Non-pigmented ciliary epithelial cell (primary cell): ENCODE measurements at places on chromosomes 11 and 22.
A peak's percentile ranks its signal among the peaks of the same experiment; 100 is the strongest.

DNA sequence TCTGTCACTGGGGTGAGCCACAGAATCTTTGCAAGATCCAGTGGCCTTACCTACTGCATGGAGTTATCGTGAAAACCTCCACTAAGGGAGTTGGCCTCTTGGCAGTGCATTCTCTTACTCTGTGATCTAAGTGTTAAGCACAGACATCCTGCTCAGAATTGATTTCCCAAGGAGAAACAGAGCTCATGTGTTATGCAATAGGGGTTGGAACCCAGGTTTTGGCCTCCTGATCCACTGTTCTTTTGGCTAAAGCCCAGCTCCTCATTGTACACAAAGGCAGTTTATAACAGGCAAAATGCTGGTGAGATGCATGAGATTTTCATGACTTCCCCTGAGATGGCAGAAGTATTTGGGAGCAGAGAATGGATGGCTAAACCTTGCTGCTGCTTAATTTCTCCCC is 11.8 kb downstream of the DTX4 start:
- DNase-seq: no peak

- DNase-seq: no peak
Measured at GRCh38 chr22:49278340-49278739, 549.3 kb downstream of the BRD1 start.

- peak; percentile 95 for DNase-seq
Measured at GRCh38 chr11:34302046-34302921, 55.5 kb downstream of the ABTB2 start.

DNA sequence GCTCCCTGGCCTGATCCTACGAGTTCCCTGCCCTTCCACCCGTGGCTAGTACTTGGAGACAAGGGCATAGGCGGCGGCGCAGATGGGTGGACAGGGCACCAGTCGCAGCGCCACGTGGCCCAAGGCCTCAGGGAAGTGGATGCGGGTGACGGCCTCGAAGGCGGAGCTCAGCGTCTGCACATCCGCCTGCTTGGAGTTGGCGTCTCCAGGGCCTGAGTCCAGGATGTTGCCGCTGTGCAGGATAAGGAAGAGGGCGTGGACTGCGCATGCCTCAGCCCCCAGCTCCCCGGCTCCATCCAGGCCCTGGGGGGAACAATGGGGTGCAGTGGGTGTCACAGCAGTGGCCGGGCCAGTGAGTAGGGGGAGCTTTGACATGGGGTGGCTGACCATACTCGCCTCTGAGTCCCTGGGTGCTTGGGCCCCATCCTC is 6.6 kb downstream of the PITPNM1 start:
- DNase-seq: no peak

- DNase-seq: no peak
Measured at GRCh38 chr11:16240687-16241086, 115.7 kb downstream of the SOX6 start.

DNA sequence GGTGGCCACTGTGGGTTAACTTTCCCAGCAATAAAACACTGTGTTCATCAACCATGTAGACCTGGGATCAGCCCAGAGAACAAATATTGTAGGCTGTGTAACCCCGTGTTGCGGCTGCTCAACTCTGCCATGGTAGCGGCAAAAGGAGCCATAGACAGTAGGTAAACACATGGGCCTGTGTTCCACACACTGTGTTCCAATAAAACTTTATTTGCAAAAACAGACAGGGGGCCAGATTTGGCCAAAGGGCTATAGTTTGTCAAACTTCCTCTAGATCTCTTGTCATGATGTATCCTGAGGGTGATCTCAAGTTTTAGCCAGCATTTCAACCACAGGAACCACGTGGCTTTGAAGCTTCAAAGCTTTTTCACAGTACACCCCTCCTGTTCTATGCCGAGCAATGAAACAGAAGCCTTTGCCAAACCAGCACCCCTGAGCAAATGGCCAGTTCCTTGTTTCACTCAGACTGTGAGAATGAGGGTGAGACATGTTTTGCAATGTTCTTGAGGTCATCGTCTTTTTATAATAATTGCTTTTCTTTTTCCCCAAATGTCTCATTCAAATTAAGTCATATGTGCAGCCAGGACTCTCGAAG is 49.9 kb upstream of the FADD start:
- no peak for DNase-seq

DNA sequence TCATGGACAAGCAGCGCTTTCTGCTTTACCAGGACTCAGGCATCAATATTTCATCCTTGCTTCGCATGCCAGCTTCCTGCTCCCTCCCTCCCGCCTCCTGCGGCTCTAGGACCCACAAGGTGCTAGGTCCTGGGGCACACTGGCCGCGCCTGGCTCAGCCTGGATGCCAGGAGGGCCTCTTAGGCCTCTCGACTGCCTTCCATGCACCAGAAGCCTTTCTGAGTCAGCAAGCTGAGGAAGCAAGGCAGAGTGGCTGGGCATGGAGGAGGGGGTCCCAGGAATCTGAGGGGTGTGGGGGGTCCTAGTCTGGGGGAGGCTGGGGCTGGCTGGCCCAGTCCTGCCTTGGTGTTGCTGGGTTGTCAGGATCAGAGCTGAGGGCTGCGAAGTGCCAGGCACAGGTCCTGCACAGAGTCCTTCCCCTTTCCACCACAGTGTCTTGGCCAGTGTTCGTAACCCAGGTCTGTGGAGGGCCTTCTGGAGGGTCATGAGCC is 61.0 kb upstream of the THY1 start:
- no peak for DNase-seq

DNA sequence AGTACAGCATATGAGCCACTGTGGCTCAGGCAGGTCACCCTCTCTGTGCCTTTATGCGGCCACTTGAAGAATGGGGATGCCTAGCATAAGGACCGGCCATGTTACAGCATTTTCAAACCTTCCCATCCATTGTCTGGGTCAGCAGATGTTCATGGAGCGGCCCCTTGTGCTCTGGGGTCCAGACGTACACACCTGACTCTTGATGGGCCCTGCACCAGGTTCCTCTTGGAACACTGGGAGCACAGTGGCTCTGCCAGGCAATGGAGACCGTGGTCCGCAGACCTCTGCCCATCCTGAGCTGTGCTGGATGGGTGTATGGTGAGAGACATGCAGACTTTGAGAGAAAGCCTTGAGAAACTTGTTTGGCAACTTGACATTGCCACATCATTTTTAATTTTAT is 9.8 kb downstream of the PRDM11 start:
- no peak for DNase-seq

DNA sequence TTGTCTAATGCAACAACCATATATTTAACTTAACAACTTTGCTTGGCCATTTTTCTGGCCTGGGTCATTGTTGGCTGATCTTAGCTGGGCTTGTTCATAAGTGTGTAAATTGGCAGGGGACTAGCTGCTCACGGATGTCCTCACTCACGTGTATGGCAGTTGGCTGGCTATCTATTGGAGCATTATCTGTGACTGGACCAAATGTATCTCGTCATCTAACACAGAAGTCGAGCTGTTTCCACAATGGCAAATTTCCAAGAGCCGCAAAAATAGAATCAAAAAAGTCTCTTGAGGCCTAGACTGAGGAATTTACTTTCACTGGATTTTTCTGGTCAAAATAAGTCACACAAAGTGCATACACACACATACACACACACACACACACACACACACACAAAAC is 893.3 kb downstream of the FAM181B start:
- no peak for DNase-seq

DNA sequence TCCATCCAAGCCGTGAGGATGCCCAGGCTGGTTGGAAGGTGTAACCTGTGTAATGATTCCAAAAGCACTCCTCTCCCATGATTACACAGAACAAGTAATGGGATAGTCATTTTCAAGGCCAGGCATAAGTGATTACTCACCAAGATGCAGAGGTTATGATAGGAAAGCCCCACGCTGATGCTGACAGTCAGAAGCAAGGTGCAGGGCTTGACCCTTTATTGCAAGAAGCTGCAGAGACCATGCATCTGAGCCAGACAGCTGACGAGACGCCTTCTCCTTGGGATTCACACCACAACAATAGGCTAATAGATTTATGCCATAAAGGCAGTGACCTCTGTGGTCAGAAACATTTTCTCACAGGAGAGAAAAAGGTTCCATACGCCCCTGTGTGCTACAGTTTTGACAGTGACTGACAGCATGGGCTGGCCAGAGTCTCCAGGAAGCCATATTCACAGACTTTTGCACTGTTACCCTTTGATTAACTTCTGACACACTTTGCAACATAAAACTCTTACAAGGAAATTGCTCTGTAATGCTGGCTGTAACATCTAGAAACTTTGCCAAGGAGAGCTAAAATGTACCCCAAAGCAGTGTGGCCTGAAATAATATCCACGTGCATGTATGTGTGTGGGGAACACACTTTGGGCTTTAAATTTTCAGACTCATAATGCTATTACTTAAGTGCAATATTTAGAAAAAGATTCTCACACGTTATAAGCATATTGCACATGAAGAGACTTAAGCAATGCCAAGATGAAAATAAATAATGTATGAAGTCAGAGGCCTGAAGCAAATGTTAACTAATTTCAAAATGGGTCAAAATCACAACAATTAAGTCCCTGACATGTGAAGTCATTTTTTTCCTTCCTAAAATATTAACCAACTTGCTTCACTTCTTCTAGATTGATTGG is 1079.0 kb upstream of the TENM4 start:
- no peak for DNase-seq

- DNase-seq: no peak
Measured at GRCh38 chr22:44620129-44620840, 81.7 kb upstream of the PRR5 start.

GRCh38 chr11:102117472-102118113 is 7.3 kb downstream of the YAP1 start:
- no peak for DNase-seq

DNA sequence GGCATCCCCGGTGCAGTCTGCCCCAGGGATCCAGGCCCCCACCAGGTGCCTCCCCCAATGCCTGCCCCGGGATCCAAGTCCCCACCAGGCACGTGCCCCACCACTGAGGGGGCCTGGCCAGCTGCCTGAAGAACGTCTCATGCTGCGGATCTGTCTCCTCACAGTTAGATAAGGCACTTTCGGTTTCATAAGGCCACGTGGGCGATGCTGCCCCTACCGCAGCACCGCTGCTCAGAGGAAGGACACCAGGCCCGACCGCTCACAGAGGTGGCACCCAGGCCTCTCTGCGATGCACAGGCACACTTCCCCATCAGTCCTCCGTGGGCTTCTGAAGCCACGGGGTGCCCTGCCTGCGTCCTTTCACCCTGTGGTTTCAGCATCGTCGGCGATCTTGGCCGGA is 68.1 kb upstream of the BID start:
- no peak for DNase-seq

DNA sequence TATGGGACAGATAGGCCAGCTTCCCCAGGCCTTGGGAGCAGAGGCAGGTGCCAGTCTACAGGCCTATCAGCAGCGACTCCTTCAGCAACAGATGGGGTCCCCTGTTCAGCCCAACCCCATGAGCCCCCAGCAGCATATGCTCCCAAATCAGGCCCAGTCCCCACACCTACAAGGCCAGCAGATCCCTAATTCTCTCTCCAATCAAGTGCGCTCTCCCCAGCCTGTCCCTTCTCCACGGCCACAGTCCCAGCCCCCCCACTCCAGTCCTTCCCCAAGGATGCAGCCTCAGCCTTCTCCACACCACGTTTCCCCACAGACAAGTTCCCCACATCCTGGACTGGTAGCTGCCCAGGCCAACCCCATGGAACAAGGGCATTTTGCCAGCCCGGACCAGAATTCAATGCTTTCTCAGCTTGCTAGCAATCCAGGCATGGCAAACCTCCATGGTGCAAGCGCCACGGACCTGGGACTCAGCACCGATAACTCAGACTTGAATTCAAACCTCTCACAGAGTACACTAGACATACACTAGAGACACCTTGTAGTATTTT is 26.6 kb upstream of the L3MBTL2 start:
- DNase-seq: no peak

DNA sequence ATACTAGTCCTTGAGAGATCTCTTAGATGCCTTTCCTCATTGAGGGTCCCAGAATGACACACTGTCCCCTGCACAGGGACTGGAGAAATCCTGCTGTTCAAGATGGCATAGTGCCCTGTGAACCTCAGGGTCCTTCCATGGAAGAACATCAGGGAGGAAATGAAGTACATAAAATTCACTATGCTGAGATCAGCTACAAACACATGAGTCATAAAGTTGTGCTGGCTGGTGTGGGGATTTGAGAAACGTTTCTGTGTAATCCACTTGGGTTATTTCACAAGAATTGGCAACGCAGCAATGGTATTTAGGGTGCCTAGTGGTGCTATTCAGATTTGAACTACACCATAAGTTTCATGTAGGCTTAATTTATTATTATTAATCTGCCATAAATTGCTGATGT is 174.4 kb downstream of the MAML2 start:
- DNase-seq: peak; percentile 77

GRCh38 chr22:46737976-46738646 is at the start of gene CERK:
Gene CERK (minus strand): TSS chr22:46738252. CDS start chr22:46738148, 104 bp downstream.
- no peak for DNase-seq

GRCh38 chr22:49530671-49531367 is 296.9 kb downstream of the BRD1 start:
- no peak for DNase-seq

DNA sequence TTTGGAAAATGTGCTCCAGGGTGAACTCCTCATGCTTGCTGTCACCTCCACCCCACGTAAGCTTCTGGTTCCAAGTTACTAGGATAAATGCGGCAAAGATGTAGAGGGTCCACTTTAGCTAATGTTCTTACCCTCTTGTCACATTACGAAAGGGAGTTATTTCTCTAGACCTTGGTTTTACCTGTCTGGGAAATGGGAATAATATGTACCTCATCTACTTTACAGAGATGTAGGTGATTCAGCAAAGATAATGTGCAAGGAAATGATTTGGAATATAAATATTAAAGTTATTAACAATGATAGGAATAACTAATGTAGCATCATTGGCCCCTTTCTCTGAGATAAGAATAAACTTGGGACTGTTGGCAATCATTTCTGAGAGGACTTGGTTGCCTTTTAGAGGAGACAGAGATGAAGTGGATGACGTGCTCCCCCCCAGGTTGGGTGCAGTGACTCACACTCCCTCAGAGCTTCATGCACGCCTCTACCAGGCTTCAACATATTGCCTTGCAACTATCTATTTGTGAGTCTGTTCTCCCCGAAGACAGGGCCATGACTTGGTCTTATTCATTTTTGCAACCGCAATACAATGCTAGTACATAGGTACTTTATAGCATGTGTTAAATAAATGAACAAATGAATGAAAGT is 97.1 kb downstream of the ME3 start:
- no peak for DNase-seq

GRCh38 chr11:19723572-19724342 is 11.1 kb downstream of the NAV2 start:
- DNase-seq: no peak
